ENCODE measurements at places on chromosomes 2 and 18.

DNA sequence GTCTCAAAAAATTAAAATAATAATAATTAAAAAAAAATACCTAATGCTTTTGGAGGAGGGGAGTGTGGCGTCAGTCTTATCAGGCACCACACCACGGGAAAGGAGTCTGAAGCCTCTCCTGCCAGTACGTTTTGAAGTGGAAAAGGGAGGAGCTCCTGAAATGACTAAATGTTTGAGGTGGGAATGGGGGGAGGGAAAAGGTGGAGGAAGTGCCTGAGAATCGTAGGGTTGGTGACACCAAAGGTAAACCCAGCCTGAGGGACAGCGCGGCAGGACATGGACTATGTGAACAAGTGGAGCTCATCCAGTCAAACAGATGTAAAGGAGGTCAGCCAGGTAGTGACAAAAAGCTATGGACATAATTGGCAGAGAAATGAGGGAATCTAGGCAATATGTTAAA lies 42.2 kb upstream of the EPHA4 start:
- DNase-seq, result no peak

DNA sequence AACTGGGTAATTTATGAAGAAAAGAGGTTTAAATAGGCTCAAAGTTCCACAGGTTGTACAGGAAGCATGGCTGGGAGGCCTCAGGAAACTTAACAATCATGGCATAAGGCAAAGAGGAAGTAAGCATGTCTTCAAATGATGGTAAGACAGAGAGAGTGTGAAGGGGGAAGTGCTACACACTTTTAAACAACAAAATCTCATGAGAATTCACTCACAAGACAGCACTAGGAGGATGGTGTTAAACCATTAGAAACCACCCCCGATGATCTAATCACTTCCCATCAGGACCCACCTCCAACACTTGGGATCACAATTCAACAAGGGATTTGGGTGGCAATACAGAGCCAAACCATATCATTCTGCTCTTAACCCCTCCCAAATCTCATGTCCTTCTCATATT lies 34.9 kb downstream of the CFAP210 start:
- DNase-seq, result no peak

- no peak for DNase-seq
Measured at GRCh38 chr18:22723773-22724172, 209.4 kb upstream of the RBBP8 start.

DNA sequence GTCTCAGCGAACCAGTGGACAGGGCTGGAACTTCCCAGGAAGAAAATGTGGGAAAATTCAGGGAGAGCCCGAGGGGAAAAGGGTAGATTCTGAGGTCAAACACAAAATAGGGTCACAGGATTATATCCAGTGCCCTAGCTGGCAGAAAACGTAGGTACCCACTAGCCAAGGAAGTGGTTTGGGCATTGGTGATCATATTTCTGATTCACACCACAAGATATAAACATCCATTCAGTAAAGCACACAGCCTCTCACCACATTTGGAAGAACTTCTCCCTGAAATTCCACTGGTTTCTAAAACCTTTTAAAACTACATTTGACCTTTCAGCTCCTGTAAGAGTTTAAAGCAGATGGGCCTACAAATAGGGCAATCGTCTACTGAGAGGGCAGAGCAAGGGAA lies 186.9 kb downstream of the TTC32 start:
- DNase-seq, result no peak

GRCh38 chr2:85326406-85327159 lies 1.2 kb downstream of the TGOLN2 start:
- DNase-seq, result peak; percentile 26

GRCh38 chr2:30237966-30238800 lies 6.8 kb downstream of the LBH start:
- no peak for DNase-seq

GRCh38 chr2:98541906-98542305 lies 66.4 kb downstream of the COA5 start:
- no peak for DNase-seq

GRCh38 chr2:28224648-28225472 lies 167.8 kb upstream of the FOSL2 start:
- DNase-seq, result no peak

GRCh38 chr2:39913648-39914461 lies 134.8 kb upstream of the THUMPD2 start:
- DNase-seq, result no peak

DNA sequence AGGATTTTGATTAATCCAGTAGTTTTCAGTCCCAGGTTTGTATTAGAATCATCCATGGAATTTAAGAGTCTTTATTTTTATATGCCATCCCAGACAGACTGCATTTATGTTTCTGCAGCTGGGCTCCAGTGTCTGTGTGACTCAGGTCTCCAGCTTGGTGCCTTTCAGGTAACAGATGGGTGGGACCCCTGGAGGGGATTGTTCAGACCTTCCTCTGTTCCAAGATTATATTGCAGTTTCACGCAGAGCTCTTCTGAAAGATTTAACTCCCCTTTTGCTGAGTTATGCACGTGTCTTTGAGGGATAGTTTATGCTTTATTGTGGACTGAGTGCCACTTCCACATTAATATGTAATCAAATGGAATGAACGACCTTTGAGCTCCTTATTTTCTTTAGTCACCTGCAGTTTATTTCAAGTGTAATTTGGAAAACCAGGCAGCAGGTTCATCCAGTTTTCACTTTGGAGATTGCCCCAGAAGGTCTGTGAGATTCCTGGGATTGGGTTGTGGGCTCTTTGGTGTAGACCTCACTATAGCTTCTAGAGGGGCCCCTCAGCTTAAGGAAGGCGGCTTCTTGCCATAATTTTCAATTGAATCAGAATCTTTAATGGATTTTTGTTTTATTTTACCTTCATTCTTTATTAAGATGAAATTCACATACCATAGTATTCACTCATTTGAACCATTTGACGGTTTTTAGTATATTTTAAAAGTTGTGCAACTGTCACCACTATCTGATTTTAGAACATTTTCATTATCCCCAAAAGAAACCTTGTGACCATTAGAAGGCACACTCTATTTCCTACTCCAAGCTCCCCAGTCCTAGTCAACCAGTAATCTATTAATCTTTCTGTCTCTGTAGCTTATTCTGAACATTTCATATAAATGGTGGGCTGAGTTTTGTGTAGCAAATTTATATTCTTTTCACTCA lies 135.0 kb downstream of the WDSUB1 start:
- no peak for DNase-seq

- DNase-seq, result no peak
Measured at GRCh38 chr18:14769381-14769780, 21.4 kb downstream of the ANKRD30B start.

GRCh38 chr2:65357095-65357958 lies 75.1 kb downstream of the SPRED2 start:
- DNase-seq, result no peak

- no peak for DNase-seq
Measured at GRCh38 chr2:174692256-174692919, 71.9 kb downstream of the CHRNA1 start.

DNA sequence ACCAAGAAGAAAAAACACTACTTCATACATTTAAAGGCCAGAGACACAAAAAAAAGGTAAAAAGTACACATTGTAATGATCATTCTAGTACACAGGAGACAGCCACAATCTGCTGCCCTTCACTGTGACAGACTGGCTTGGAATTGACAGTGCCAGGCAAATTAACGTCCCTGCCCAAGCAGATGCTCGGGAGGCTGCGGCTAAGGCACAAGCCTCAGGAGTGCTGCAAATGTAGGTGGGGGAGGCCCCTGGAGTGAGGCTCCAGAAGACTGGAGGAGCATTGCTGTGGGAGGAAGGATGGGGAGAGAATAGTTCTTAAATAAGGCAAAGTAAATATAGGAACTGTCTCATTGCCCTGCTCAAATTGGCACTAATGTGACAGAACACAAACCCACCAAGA lies 18.6 kb downstream of the ERCC3 start:
- no peak for DNase-seq

DNA sequence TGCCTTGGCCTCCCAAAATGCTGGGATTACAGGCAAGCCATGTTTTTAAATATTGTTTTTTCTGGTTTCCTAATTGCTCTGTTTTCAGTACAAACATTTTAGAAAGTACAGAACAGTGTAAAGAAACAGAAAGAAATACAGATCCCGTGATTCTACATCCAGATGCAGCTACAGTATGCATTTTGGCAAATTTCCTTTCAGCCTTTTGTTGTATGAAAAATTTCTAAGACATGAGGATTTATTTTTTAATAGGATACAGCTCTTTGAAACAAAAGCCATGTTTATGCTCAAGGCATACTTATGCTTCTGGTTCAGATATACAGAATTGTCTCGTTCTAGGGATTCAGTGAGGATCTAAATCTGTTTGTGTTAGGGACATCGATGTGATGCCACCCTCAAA lies 109.5 kb downstream of the MAP2 start:
- no peak for DNase-seq

DNA sequence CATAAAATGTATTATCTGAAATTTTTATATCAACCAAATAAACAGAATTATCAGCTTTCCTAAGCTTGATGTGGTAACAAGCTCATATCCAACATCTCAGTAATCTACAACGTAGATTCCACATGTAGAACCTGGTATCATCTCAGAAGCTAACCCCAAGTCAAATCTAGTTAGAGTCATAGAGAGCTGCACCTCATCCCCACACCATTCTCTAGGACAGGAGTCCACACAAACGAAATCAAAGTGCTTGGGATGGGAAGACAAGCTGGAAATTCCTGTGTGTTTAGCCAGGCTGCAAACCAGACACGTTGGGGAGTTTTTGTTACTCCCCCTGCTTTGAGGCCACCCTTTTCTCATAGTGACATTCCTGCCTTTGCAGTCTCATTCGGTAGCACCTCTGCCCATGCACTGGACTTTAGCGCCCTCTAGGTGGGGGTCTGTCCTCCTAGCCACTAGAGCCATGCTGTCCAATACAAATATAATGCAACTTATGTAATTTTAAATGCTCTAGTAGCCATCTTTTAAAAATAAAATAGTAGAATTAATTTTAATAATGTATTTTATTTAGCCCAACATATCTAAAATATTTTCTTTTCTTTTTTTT lies 28.1 kb upstream of the SATB2 start:
- DNase-seq, result no peak

- DNase-seq, result no peak
Measured at GRCh38 chr2:235102896-235103295, 151.1 kb downstream of the SH3BP4 start.

DNA sequence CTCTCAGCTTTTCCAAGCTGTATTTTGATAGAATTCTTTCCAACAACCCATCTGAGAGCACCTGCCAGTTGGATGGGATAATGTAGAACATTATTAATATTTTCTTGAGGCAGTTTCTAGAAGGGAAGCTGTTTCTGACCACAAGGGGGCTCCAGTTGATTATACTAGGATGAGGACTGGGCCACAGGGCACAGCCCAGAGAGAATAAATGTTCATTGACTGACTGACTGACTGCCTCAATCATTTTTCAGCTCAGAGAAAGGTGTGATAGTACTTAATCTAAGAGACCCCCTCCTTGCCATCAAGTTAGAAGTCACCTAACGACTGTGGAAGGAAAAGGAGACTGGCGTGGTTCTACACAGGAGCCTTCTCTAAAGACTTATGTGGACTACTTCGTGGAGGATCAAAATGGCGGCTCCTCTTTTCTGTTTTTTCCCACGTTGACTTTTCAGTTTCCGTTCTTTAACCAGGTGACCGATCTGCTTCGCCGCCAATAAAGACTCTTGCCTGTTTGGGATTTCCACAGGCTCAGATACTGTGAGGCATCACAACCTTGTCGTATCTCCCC lies 31.9 kb upstream of the CREG2 start:
- DNase-seq, result peak; percentile 59

GRCh38 chr2:10087360-10087759 lies 7.1 kb upstream of the CYS1 start:
- DNase-seq, result no peak

DNA sequence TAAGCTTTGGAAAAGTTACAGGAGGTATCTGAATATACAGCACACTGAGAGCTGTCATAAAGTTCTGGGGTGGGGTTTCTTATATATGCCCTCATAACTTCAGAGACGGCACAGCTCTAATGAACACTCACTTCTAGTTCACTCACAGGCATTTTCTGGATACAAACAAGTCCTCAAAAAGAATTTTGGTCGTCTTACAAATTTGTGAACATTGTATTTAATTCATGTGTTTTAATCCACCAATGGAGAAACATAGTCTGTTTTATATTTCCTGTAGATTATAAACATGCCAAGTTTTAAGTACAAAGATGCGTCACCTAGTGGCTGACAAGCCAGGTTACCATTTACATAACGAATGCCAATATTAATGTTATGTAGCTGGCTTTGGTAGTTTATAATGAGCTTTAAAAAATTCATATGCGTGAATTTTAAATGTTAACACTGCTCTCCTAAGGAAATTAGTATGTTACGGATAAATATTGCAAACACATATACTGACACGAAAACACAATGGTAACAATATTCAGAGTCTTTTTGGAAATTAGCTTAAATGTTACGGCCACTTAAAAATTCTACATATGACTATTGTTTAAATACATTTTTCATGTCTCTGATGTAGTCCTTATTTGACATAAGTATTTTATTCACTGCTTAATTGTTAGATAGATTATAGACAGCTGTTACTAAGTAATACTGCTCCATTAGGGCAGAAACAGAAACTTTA lies 2.5 kb downstream of the COL3A1 start:
- DNase-seq, result no peak

GRCh38 chr2:31003749-31004148 lies 134.5 kb downstream of the GALNT14 start:
- DNase-seq, result no peak

DNA sequence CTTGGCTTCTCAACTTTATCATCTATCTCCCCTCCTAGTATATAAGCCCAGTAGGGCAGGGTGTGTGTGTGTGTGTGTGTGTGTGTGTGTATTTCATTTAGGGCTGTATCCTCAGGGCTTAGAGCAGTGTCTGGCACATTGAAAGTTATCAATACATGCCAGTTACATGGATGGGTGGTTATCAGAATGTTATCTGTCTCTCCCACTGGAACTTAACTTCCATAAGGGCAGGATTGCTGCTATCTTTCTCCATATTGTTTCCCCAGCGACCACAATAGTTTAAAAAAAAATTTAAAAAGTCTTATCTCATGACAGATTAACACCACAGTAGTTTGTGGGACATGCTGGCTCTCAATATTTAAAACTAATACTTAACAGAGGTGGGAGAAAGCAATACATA lies 488.9 kb downstream of the PLCL1 start:
- DNase-seq, result no peak

DNA sequence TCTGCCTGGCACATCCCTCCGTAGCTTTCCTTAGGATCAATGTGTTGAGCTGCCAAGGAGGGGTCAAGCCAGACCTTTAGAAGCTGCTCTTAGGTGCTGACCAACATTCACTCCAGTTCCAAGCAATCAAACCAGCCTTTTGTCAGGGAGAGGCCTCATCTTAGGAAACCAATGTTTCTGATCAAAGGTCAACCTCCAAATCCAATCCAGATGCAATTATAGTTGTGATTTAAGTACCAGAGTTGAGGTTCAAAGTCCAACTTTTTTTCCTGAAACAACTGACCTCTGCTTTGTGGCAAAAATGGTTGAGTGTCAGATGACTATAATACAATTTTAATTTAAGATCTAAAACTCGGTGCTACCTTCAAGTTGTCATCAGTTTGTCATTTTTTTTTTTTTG lies 303.4 kb downstream of the ALK start:
- no peak for DNase-seq

GRCh38 chr2:223915071-223915470 lies 30.1 kb downstream of the WDFY1 start:
- no peak for DNase-seq

GRCh38 chr2:2623939-2624338 lies 292.9 kb upstream of the MYT1L start:
- DNase-seq, result no peak

All from activated naive CD4-positive, alpha-beta T cell treated with anti-CD3 and anti-CD28 coated beads, Interleukin-2, amount 50 U/mL, for 16 hours (primary cell).